MM.1S (cell line): ENCODE measurements at places on chromosomes 11 and 22.

DNA sequence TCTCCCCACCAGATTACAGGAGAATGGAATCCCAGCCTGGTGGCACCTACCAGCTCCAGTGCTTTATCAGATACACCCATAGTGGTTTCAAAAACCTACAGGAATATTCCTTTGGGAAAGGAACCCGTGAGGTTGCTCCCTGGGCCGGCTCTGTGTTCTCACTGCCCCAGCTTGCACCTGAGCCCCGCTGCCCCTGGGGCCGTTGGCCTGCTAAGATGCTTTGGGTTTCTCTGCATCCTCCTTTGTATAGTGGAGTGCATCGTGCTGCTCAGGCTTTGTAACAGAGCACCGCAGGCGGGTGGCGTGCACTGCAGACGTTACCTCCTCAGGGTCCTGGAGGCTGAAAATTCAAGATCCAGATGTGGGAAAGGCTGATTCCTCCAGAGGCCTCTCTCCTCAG is 414.1 kb downstream of the BRD1 start:
- no peak for DNase-seq

DNA sequence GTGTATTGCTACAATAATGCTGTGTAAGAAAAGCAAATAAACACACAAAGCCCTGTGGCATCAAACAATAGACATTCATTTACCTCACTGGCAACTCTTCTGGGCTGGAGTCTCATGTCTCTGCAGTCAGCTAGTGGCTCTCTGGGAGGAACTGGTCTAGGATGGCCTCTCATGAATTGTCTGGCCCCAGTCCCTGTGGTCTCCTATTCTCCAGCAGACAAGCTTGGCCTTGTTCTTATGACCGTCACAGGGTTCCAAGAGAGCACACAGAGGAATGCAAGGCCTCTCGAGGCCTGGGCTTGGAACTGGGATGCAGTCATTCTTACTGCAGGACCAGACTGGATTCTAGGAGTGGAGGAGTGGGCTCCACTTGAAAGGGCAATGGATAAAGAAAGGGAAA is 141.2 kb upstream of the NTM start:
- no peak for DNase-seq

DNA sequence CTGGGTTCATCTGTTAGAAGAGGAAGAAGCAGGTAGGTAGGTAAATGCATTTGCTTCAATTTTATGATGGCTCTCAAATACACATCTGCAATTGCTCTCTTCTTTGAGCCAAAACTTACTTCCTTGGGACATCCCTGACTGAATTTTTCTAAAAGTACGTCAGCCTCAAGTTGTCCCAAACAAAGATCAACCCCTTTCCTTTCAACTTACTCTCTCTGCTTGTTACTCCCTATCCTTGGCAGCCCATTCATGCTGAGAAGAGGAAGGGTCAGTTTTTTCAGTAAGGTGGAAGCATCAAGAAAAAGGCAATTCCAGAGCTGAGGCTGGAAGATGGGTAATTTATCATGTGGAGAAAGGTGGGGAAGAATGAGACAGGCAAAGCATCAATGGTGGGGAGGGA is 111.2 kb downstream of the LRRC32 start:
- DNase-seq: no peak

DNA sequence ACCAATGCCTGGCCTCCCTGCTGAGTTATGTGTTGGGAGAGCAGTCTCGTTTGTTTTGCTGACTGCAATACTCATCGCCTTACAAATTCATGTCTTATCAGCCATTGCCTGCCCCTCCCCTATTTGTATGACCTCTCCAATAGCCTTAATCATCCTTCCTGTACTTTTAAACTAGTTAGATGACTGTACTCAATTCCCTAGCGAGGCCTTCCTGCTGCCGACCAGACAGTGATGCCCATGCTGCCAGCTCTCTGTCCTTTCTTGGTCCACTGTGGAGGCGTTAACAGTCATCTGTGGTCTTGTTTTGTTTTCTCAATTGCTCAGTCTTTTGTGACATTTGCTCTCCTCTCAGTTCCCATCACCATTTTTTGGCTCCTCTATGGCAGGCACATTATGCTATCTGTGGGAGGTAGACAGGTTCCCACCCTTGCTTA is 20.3 kb upstream of the YPEL1 start:
- no peak for DNase-seq

DNA sequence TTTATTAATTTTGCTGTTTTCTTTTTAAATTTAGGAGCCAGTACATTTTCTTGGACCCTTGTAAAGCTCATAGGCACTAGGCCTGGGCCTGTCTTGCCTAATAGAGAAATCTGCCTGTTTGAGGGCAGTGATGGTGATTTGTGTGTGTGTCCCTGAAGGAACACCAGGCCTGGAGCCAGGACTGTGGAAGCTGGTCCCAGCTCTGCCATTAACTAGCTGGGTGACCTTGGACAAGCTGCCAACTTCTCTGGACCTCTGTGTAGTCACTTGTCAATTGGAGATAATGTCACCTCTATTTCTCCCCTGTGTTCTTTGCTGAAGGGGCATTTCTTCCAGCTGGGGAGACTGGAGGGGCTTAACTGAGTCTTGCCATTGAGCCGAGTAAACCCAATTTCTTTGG is 16.0 kb upstream of the FTH1 start:
- no peak for DNase-seq

GRCh38 chr22:29309332-29310064 is 3.0 kb downstream of the GAS2L1 start:
- DNase-seq: no peak

GRCh38 chr11:41039592-41039991 is 419.9 kb downstream of the LRRC4C start:
- peak; percentile 60 for DNase-seq

GRCh38 chr11:80188076-80188627 is 747.3 kb upstream of the TENM4 start:
- DNase-seq: no peak

DNA sequence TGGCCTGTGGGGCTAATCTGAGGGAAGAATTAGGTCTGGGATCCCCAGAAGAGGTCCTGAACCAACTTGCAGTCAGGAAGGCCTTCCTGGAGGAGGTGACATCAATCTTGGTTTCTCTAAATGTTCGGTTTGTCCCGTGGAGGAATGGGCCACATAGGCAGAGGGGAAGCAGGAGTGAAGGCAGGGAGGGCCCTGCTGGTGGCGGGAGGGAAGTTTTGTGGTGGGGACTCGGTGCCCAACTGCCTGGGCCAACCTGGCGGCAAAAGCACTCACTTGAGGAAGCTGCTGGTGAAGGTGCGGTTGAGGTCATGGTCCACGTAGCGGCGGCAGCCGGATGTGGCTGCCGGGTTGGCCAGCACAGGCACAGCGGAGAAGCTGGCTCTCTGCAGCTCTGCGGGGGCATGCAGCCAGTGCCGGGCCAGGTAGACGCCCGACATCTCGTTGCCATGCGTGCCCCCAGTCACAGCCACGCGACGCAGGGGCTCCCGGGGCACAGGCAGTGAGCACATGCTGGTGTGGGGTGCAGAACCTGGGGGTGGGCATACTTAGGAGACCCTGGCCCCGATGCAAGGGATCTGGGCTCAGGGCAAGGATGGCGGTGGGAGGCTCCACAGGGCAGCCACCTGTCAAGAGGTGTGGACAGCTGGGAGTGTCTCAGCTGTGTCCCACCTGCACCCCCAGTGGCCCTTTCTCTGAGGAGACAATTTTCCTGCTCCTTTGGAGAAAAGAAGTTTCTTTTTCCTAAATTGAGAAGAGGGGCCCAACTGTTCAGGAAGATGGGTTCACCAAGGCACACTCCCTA is 3.8 kb downstream of the ACY3 start:
- peak; percentile 84 for DNase-seq

- DNase-seq: no peak
These were observed 20.2 kb downstream of the CHST1 start for GRCh38 chr11:45644981-45645889.

DNA sequence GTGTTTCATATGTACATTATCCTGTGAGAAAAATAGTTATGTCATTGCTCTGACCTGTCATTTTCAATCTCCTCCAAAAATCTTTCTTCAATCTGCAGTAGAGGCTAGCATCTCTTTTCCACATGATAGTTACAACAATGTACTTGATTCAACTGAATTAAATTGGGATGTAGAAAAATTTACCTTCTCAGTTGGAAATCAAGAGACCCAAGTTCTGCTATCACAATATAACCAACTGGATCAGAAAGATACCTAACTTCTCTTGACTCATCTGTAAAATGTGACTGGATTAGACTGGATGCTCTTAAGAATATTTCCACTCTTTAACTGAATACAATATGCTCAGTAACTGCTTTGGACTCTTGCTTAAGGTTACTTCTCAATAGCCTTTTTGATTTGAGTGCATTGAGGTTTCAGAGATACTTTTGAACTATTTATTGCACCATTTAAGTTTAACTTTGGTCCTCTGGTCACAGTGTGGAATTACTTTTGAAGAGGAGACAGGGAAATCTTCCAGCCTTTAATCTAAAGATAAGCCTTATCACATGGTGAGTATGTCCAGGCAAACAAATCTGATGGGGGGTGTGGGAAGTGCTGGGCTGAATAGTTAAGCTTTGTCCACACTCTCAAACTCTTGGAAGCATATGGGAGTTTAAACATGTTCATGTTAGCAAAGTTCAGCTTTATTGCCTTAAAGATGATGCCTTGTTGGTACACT is 82.3 kb downstream of the YAP1 start:
- no peak for DNase-seq

GRCh38 chr11:76512851-76513653 is 68.2 kb downstream of the EMSY start:
- peak; percentile 17 for DNase-seq

DNA sequence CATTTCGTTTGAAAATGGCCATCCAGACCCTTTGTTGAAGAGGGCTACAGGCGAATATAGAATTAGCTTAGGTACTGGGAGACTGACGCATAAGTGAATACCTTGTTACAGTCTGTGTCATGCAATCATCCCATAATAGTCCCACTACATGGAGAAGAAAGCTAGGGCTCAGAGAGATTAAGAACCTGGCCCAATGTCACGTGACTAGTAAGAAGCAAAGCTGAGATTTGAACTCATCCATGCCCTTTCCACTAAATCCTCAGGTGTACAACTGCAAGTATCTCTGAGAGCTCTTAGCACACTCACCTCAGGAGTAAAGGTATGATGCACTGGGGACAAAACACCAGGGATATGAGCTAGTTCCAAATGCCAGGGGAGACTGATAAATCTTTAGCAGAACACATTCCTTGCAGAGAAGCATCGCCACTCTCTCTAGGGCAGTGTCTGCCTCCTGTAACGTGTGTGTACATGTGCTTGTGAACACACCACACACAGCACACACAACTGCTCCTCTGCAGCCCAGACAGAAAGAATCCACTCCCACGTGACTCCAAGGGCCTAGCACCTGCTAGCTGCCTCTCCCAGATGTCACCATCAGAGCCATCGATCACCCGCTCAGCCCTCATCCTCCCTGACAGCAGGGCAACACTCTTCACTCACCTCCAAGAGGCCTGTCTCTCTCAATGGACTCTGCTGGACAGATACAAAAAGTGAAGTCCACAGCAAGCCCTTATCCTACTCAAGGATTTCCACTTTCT is 402.8 kb downstream of the NXPE2 start:
- DNase-seq: no peak

GRCh38 chr11:97893612-97894011 is 1127.1 kb upstream of the CNTN5 start:
- DNase-seq: no peak

GRCh38 chr11:31106968-31107576 is 262.5 kb downstream of the DCDC1 start:
- peak; percentile 69 for DNase-seq

DNA sequence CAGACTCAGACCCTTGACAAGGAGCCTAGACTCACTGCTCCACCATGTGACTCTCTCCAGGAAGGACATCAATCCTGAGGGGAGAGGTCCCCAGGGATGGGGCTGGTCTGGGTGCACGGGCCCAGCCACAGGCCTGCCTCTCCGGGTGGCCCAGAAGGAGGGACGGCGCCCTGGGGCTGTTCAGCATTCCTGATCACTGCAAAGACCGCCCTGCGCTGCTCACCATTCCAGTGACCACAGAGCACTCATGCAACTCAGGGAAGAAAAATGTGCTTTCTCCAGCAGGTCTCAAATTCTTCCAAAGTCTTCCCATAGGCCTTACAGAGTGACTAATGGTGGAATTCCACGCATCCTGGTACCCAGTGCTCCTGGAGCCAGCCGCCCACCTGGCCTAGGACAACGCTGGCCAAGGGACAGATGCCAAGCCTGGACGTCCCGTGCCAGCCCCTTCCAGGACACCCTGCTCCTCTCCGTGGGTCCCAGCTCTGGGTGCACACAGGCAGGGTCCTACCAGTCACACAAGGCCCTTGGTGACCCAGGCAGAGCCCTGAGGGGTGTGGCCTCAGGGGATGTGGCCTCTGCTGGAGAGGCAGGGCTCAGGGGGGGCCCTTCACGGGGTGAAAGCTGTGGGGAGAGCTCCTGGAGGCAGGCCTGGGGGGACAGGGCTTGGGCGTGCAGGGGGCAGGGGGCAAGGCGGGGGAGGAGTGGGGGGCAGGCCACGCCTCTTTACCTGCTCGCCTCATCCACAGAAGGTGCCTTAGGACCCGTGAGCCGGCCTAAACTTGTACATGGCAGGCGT is 178.8 kb downstream of the IGLL1 start:
- no peak for DNase-seq

DNA sequence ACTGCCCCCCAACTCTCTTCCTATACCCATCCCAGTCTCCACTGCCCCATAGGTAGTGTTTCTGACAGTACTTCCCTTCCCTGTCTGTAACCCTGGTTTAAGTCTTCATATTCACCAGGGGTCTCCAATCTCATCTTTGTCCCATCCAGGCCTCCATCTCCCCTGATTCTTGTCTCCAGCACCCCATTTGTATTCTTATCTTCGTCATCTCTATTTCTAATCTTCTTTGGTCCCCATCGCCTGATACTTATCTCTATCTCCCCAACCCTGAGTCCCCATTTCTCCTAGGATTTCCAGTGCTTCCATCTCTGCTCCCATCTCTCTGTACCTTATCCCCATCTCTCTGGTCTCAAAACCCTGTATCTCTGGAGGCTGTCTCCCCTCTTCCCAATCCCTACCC is 1.8 kb downstream of the PHOX2A start:
- DNase-seq: no peak

DNA sequence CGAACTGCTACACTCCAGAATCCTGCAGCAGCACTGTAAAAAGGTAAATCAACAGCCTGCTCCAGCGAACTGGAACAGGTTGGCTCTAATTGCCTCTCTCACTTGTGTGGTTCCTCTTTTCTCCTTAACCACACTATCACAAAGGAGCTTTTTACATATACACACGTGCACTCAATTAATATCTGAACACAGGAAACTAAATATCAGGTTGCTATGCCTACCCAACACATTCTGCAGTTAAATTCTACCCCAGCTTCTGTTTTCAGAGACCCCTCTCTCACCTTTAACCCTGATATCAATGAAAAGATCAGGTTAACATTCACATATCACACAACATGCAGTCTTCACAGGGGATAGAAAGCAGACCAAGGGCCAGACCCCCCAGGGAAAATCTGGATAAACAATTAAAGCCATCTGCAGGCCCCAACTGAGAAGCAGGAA is 11.0 kb downstream of the RBFOX2 start:
- DNase-seq: no peak

GRCh38 chr11:108984523-108984922 is 319.7 kb downstream of the DDX10 start:
- DNase-seq: no peak

DNA sequence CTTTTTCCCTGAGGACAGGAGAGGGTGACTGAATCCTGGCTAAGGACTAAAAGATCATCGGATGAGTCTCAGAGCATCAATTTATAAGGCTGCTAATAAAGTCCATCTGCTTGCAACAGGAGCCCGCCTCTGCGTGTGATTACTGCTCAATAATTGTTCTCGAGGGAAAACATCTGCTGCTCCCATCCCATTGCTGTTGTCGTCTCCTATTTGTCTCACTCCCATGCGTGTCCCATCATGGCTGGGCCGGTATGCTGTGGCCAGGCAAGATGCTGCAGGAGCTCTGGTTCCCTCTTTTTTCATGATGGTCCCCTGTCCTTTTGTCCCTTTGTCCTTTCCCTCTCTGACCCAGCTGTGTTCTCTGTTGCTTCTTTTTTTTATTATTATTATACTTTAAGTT is 121.2 kb downstream of the SPATA19 start:
- DNase-seq: no peak
